ENCODE measurements at places on chromosomes 7 and 10.
A peak's percentile ranks its signal among the peaks of the same experiment; 100 is the strongest.

- no peak for DNase-seq
These were observed 19.3 kb upstream of the ERCC6 start for GRCh38 chr10:49558190-49558589.

DNA sequence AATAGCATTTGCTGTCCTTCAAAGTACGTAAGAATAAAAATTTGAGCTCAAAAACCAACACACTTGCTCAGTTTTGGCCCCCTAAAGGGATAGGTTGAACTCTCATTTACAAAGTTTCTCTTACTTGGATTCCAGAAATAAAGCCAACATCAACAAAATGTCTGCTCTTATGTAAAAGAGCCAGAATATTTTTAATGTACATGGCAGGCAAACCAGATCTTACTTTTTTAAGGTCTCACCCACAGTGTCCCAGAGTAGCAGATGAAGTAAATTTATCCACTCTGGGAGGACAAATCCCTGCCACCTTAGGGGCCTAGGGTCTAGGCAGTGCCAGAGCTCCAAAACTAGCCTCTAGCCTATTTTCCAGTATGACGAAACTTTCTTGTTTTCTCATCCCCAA, 159.6 kb downstream of the SKAP2 start:
- no peak for DNase-seq

- no peak for DNase-seq
These were observed 19.8 kb downstream of the PANK1 start for GRCh38 chr10:89625041-89625765.

DNA sequence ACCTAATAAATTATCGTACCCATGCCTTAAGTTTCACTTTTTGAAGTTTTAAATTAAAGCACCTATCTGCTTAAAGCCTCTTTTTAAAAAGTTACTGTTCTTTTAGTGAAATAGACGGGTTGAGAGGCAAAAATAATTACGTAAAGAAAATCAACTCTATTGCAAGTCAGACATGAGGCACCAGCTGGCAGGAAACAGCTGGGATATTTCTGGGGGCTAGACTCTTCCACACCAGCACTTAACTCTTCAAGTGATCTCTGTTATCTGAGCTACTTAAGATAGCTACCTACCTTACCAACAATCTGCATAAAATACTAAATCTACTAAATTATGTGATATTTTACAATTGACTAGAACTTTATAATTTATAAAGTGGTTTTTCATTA, 35.8 kb downstream of the GBF1 start:
- DNase-seq: no peak

GRCh38 chr10:118311505-118311904, 30.6 kb downstream of the FAM204A start:
- DNase-seq: no peak

GRCh38 chr7:28675429-28675828, 263.1 kb downstream of the CREB5 start:
- DNase-seq: no peak

DNA sequence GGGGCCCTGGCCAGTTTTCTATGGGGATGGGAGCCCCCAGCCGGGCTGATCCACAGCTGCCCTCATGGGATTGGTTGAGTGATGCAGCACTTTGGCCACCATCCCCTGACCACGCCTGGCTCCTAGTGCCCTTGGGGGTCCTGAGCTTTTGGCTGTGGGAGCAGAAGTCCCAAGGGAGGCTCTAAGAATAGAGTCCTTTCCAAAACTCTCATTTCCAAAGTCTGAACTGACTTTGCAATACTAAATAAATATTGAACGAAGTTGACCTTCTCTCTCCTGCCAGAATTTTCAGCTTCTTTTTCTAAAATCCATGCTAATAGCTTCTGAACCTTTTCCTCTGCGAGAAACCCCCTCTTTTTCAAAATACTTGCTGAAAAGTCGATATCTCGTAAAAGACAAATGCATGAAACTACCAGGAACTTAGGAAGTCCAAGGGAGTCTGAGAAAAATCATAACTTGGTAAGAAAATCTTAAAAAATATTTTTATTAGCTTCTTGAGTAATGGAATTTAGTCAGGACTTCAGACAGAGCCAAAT, 62.7 kb upstream of the IGFBP3 start:
- DNase-seq: no peak

DNA sequence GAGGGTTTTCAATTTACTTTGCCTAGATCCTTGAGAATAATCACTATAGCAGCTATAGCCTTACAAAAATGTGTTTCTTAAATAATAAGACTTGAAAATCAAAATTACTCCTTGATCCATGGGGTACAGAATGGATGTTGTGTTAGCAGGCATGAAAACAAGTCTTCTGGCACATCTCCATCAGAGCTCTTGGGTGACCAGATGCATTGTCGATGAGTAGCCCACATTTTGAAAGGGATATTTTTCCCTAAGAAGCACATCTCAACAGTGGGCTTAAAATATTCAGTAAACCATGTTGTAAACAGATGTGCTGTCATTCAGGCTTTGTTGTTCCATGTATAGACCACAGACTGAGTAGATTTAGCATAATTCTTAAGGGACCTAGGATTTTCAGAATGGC, 827.8 kb downstream of the GRM8 start:
- DNase-seq: no peak

- no peak for DNase-seq
These were observed 177.8 kb downstream of the NSUN6 start for GRCh38 chr10:18473424-18474117.

- peak; percentile 88 for DNase-seq
These were observed 2.2 kb downstream of the MAFK start for GRCh38 chr7:1532456-1533254.

DNA sequence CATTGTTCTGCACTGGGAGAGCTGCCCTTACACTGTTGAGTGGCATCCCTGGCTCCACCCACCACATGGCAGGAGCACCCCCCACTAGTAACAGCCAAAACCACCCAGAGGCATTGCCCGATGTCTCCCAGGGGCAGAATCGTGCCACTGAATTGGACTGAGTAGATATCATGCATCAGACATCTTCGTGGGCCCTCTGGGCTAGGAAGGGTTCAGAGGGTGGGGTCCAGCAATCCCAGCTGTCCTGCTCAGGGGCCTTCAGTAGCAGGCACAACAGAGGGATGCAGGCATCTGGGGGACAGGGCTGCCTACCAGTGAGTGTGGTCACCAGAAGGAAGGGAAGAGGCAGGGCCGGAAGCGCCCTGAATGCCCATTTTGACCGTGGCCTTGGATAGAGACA, 119.7 kb upstream of the PPP2R2D start:
- DNase-seq: no peak

GRCh38 chr10:119316729-119317097, 109.3 kb downstream of the GRK5 start:
- no peak for DNase-seq

DNA sequence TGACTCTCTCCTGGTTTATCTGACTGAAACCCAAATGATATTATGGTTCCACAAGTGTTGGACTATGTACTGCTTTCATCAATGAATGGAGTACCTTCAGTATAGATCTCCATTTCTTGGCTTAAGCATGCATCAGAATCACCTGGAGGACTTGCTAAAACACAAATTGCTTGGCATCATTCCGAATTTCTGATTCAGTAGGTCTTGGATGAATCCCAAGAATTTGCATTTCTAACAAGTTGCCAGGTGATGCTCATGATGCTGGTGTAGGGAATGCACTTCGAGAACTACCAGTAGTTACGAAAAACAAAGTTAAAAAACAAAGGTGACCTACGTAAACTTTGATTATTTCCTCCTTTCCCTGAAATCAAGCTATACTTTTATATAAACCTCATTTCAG, 119.0 kb upstream of the FEZF1 start:
- no peak for DNase-seq

DNA sequence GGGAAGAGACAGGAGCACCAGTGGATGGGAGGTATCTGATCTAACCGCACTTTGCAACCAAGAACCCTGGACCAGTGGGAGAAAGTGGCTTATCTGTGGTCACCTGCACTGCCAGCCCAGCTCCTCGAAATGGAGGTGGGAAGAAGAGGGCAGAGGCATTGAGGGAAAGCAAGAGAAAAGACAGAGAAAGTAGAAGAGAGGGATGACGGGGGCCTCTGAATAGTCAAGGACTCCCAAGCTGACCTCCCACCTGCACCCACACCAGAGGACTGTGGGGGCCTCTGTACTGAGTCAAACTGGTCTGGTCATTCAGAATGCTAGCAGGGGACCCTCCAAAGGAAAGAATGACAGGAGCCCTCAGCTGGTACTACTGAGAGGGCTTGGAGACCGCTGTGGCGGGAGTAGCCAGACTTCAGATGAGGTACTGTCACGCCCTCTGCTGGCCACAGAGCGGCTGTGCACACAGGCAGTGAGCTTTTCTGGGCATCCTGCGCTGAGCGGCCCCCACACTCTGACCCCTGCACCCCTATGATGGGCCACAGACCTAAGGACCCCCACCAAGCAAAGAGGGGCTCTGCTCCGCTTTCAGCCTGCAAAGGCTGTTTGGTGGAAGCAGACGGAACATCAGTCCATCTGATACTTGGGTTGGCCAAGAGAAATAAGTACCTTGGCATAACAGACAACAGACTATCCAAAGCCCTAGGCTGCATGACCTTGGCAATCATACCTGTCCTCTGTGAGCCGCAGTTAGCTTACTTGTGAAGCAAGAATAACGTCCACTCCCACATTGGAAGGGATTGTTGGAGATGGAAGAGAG, 112.9 kb downstream of the COL13A1 start:
- peak; percentile 87 for DNase-seq

DNA sequence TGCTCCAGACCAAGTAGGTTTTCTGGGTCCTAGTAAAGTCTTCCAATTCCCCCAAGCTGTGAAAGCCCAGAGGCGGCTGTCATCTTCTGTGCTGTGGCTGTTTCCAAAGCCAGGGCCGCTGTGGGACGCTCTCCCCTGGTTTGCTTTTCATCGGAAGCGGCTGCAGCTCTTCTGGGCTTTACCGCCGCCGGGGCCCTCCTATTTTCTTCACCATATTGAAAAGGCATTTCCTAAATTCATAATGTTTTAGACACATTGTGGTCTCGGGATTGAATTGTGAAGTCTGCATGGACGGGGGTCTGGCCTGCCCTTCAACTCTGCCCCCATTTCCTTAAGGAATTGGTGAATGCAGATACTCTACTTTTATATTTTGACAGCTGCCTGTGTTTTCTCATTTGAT, 551.4 kb upstream of the MGMT start:
- DNase-seq: no peak

DNA sequence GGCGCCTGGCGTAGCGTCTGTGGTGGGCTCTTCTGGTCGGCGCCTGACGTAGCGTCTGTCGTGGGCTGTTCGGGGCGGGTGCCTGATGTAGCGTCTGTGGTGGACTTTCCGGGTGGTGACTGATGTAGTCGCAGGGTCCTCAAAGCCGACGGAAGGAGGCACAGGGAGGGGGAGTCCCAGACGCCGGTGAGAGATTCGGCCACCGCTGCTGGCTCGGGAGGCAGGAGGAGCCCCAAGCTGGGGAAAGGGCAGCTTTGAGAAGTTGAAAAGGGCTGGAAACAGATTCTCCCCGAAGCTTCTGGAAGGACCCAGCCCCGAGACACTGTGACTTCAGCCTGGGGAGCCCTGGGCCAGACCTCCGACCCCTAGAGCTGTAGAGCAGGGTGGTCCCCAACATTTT, 105.7 kb downstream of the DNAJB6 start:
- peak; percentile 15 for DNase-seq
